ENCODE measurements at places on chromosomes 4 and X.

DNA sequence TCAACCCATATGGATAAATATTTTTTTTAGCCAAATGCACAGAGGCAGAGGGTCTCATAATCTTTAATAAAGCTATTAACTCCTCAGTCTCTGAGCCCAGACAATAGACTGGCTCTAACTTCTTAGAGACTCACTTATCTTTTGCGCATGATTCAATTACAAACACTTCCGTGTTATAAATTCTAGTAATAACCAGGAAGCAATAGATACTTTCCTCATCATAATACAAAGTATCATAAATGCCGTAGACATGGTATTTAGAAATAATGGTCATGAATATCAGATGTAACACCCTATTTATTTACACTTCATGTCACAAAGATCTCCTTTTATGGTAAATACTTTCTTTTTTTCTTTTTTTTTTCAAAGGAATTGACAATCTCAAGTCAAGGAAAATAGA lies 4.4 kb upstream of the GIMD1 start:
- DNase-seq, result no peak

DNA sequence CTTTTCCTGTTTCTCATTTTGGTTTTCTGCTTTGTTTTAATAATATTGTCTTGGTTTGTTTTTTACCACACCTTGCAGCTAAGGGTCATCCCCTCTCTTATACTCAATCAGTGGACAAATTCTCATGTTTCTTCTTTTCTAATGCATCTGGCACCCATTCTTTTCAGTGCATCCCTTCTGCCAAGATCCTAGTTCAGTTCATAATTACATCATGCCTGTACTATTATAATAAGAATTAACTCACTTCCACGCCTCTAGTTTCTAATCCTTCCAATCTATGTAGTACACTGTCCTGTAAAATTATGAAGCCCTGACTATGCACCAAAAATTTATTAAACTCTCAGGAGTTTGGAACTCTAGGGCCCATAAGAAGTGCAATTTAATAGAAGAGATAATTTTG lies 126.1 kb downstream of the FAT4 start:
- no peak for DNase-seq

GRCh38 chr4:83964996-83965541 lies 429.2 kb downstream of the GPAT3 start:
- no peak for DNase-seq

- no peak for DNase-seq
Observed at GRCh38 chr4:71872221-71872620, 88.3 kb upstream of the GC start.

- no peak for DNase-seq
Observed at GRCh38 chr4:21625447-21625846, 323.1 kb downstream of the KCNIP4 start.

DNA sequence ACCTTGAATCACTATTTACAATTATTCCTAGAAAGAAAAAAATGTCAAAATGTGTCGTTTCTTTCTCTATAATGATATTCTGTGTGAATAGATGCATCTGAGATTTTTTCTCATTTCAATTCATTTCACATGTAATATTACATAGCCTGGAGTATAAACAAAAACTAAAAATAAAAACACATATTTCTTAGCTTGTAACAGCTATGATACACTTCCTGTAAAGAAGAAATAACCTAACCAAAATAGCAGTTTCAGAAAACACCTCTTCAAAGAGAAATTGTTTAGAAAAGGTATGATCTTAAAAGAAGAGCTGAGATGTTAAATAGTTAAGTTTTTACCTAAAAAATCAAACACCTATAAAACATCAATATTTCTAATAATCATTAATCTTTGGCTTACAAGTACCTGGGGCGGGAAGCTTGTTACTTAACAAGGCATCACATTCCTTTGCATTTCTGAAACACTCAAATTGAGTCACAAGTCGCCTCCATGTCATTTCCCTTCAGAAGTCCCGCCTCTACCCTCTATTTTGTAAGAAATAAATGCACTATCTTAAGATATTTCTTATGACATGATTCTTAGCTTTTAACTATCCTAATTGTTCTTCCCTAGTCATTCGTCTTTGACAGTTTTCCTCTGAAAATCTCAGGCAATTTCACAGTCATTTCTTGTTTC lies 76.5 kb downstream of the PCDH18 start:
- no peak for DNase-seq

GRCh38 chrX:1398431-1399340 lies 6.8 kb upstream of the SLC25A6 start:
- DNase-seq, result no peak

GRCh38 chrX:32448945-32449344 lies 762.4 kb downstream of the DMD start:
- DNase-seq, result no peak

GRCh38 chr4:112753333-112753732 lies 116.4 kb downstream of the LARP7 start:
- no peak for DNase-seq

GRCh38 chr4:153788413-153789276 lies at the start of gene SFRP2:
TSS of gene SFRP2 (minus strand) at chr4:153789083. CDS start at chr4:153788835, 248 bp downstream.
- DNase-seq, result no peak

GRCh38 chr4:2696423-2696822 lies 59.7 kb downstream of the TNIP2 start:
- DNase-seq, result no peak

- DNase-seq, result no peak
Observed at GRCh38 chr4:153643406-153644383, 40.4 kb upstream of the TLR2 start.

DNA sequence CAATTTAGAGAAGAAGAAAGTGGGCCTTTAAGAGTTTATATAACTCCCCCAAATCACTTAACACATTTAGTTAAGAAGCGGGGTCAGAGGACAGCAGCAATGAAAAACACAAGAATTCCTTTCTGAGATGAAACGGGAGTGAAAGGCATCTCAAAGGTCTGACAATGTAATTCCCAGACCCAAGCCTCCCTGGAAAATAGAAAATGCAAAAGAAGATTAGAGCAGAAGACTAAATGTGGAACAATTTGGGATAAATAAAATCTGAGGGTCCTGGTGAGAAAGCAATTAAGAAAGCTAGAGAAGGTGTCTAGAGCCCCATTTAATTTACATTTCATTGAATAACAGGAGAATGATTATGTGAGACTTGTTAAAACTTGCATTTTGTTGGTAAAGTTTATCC lies 19.1 kb upstream of the ART3 start:
- no peak for DNase-seq

DNA sequence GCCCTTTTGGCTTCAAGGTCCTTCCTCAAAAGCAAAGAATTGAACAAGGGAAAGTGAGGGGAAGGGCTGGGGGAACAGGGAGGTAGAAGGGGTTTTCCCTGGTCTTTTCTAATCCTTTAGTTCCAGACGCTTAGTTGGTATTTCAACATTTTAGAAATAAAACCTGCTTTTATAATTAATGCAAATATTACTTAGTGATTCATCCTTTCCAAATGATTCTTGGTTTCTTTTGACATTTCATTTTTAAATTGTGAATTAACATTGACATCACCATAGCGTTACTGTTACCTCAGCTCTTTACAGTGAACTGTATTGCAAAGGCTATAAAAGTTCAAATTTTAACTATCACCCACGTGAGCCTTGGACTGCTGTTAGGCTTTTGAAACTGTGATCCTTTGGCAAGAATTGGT lies 20.9 kb downstream of the NFKB1 start:
- DNase-seq, result no peak

DNA sequence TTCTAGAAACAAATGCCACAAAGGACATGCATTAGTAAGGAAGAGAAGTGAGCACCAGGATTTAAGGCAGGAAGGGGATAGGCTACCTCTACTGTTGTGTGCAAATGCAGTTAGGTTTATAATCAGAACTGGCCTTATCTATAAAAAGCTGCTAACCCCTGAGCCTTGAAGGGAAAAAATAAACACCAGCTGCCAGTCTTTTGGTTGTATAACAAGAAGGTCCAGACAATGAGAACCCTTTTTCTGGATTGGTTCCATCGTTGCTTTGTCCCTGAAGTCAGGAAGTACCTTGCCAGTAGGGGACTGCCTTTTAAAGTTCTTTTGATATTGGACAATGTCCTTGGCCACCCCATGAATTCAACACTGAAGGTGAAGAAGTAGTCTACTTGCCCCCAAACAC lies 126.7 kb upstream of the OTUD4 start:
- no peak for DNase-seq

- DNase-seq, result no peak
Observed at GRCh38 chr4:83490876-83491450, 6.1 kb upstream of the ABRAXAS1 start.

DNA sequence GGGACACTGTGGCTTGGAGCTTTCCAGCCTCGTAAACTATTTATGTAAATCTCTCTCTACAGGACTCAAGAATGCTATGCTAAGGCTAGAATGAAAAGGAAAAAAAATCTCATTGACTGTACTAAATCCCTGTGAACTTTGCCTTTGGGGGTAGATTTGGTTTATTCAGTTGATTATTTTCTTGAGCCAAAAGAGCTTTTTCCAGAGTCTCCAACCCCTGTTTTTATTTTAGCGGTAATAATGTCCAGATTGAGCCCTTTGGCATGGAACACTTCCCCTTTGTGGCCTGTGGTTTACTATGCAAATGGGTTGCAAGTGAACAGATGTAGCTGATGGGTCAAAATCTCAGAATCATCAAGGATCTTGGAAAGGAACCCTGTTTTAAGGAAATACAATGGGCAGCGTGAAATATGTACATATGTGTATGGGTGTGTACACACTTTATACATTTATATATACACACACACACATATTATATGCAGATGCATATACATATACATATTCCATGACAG lies 72.9 kb downstream of the FAM9B start:
- no peak for DNase-seq

GRCh38 chrX:147978931-147979330 lies 2.2 kb upstream of the FMR1NB start:
- DNase-seq, result no peak

DNA sequence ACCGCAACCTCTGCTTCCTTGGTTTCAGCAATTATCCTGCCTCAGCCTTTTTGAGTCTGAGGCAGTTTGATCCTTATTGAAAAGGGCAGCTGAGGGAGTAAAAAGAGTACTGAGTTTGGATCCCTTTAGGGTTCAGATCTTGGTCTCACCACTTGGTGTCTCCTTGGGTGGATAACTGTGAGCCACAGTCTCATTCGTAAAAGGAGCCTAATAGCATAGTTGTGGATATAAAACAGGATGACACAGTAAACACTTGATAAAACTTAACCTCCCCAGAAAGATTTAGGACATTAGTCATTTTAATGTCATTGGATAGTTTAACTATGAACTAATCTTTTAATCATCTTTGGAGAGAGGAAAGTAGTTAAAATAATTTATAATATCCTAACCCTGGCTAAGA lies 173.0 kb downstream of the ANK2 start:
- no peak for DNase-seq

GRCh38 chr4:159042868-159043267 lies 60.0 kb upstream of the RAPGEF2 start:
- DNase-seq, result no peak

DNA sequence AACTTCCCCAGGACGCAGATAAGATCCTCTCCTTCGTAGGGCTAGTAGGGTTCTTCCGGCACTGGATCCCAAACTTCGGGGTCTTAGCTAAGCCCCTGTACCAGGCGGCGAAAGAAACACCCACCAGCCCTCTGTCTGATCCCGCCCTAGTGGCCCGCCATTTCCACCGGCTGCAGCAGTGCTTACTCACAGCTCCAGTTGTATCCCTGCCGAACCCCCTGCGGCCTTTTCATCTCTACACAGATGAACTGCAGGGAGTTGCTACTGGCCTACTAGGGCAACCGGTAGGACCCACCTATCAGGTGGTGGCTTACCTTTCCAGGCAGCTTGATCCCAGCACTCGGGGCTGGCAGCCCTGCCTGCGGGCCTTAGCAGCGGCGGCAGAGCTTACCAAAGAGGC lies 961.2 kb downstream of the RPA4 start:
- no peak for DNase-seq

- DNase-seq, result no peak
Observed at GRCh38 chrX:37785569-37785968, 5.7 kb downstream of the CYBB start.

GRCh38 chr4:46999566-46999965 lies 6.2 kb upstream of the GABRA4 start:
- no peak for DNase-seq

GRCh38 chr4:89334311-89334710 lies 26.7 kb upstream of the GPRIN3 start:
- no peak for DNase-seq

DNA sequence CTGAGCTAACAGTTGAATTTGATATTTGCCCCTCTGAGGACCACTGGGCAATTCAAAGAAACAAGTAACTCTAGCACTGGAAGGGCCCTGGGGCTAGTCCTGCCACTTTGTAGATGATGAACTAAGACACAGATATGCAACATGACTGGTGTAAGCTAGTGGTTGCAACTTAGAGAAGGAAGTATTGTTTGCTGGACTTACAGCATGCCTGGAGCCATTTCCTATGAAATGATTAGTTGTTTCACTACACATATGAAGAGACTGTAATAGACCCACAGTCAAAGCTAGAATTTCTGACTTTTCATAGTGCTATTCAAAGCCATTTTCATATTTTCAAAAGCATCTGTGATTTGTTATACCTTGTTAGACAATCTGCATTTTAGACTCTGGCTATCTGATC lies 96.2 kb downstream of the TSPAN7 start:
- no peak for DNase-seq

DNA sequence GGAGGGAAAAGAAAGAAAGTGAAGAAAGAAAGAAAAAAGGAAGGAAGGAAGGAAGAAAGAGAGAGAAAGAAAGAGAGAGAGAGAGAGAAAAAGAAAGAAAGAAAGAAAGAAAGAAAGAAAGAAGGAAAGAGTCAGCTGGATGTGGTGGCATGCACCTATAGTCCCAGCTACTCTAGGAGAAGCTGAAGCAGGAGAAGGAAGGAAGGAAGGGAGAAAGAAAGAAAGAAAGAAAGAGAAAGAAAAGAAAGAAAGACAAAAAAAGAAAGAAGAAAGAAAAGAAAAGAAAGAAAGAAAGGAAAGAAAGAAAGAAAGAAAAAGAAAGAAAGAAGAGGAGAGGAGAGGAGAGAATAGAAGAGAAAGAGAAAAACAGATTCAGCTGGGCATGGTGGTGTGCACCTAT lies 44.3 kb upstream of the ERVMER34-1 start:
- no peak for DNase-seq

DNA sequence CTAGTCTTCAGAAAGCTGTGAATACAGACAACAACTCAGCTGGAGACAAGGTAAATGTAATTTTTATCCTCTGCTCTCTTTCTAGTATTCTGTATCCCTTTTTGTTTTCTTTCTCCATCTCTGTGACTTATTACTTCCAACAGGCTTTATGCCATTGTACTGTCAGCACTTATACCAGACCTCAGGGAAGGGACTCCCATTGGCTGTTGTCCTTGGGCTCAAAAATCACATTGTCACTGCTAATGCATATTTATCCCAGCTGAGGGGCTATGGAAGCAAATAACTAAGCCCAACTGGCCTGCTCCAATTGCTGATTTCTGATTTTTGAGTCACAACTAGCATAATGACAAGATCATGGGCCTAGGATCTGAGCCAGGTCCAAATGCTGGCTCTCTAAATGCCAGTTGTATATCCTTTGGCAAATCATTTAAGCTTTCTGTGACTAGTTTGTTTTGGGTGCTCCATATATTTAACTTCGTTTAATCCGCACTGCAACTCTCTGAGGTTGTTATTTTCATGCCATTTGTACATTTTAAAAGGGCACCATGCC lies 395.1 kb upstream of the GNPDA2 start:
- DNase-seq, result no peak

GRCh38 chr4:114250439-114250891 lies 271.0 kb upstream of the ARSJ start:
- DNase-seq, result no peak
